Right atrium auricular region (tissue), 2 donors: ENCODE measurements at places on chromosomes 4 and X. TPM values are rescaled to one million over a fixed set of nuclear protein-coding genes. Genes with fewer than 3 reads are reported as not detected.

- DNase-seq: no peak
These were observed 1364.4 kb downstream of the STIM2 start for GRCh38 chr4:28225050-28225449.

- no peak for DNase-seq
These were observed 51.9 kb upstream of the PAQR3 start for GRCh38 chr4:78990938-78991810.

DNA sequence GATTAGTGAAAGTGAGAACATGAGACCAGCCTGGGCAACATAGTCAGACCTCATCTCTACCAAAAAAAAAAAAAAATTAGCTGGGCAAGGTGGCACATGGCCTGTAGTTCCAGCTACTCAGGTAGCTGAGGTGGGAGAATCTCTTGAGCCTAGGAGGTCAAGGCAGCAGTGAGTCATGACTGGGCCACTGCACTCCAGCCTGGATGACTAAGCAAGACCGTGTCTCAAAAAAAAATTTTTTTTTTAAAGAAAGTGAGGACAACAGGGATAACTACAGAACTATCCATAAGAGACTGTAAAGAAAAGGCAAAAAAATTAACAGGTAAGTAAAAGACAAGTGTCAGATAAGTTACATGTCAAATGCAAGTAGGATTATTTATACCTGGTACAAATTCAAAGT lies 13.5 kb upstream of the SPP1 start:
- DNase-seq: no peak

GRCh38 chr4:70938086-70938485 lies 35.9 kb downstream of the MOB1B start:
- DNase-seq: no peak

DNA sequence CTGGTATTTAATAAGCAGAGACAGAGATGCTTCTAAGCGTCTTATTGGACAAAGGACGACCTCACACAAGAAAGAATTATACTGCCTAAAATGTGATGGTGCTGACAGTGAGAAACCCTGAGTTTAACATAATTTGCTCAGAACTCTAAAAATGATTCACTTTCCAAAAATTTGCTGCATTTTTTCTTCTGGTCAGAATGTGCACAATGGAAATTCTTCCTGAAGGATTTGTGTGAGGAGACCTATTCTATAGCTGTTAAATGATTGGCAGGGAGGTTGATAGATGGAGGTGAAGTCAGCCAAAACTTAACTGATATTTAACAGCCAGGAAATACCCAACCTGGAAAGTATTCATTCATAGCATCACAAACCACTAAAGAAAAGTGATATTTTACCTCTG lies 1.7 kb downstream of the MAGEC3 start:
- DNase-seq: no peak

The NELFA gene
- 12.7 TPM for total RNA-seq

The FRG2 gene
- not detected for total RNA-seq

DNA sequence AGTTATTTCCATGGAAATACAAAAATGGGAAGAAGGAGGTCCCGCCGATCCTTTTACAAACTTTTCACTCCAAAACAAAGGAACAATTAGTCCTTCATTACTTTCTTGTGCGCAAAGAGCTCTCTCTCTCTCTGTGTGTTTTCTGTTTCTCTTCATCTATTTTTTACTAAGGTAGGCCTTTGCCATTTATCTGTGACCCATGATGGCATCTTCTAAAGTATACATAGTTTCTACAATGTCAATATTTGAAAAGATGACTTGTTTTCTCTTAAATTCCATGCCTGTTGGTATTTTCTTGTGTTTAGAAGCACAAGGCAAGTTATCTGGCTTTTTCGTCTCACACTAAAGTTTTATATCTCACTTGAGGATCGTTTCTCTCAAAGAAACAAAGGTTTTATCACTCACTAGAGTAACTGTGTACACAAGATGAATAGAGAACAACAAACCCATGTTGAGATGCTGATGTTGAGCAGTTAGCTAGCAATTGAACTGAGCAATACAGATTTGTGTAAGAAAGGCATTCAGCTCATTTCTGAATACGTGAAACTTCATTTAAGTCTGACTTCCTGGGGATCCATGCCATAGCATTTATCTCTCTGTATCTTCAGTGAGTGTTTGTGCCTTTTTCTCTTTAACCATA lies 250.3 kb downstream of the GBA3 start:
- no peak for DNase-seq

DNA sequence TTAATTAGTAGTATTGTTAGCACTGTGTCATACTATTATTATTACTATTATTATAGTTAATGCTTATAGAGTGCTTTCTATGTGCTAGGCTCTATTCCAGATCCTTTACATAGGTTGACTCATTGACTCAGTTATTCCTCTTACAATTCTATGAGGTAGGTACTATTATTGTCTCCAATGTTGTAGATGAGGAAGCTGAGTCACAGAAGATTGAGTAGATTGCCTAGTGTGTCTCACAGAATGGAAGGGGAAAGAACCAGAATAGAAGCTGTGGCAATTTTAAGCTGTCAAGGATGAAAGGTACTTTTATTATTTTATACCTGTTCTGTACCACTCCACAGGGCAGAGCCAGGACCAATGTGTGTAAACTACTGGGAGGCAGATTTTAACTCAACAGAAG lies 1.9 kb upstream of the TCEAL1 start:
- no peak for DNase-seq

The MAP7D2 gene
- 0.24 TPM for total RNA-seq

The CYSLTR1 gene
- total RNA-seq: 0.96 TPM

GRCh38 chrX:39301036-39301435 lies 499.8 kb downstream of the MID1IP1 start:
- DNase-seq: peak; percentile 11

The SCRG1 gene
- 0.44 TPM for total RNA-seq

The GLRA2 gene
- total RNA-seq: not detected

The CFAP47 gene
- total RNA-seq: not detected

DNA sequence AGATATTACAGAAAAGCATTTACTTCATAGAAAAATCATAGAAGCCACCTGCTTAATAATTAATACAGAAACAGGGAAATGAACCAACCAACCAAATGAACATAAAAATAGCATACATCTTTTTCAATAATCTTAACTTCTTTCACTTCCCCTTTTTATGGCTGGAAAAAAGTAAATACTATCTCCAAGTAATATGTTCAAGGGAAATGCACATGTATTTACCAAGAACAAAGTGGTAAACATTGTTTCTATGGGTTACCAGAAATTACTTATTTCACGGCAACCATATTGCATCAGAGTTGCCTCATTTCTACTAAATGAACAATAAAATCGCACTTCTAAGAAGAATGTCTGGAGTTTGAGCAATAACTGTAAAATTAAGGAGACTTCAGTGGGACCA lies 321.3 kb downstream of the TMA16 start:
- DNase-seq: no peak

- DNase-seq: no peak
These were observed 26.2 kb upstream of the TMPRSS11D start for GRCh38 chr4:67909905-67910584.

GRCh38 chr4:95212692-95213091 lies 336.1 kb downstream of the UNC5C start:
- DNase-seq: no peak

GRCh38 chr4:1870328-1870577 lies 940 bp upstream of the NSD2 start:
- peak; percentile 86 for DNase-seq

The HNRNPDL gene
- total RNA-seq: 81.2 TPM

- DNase-seq: no peak
These were observed 212.9 kb downstream of the TEX13C start for GRCh38 chrX:125532411-125533089.

- DNase-seq: peak; percentile 89
These were observed 33.0 kb upstream of the KIAA0232 start for GRCh38 chr4:6749340-6750171.

DNA sequence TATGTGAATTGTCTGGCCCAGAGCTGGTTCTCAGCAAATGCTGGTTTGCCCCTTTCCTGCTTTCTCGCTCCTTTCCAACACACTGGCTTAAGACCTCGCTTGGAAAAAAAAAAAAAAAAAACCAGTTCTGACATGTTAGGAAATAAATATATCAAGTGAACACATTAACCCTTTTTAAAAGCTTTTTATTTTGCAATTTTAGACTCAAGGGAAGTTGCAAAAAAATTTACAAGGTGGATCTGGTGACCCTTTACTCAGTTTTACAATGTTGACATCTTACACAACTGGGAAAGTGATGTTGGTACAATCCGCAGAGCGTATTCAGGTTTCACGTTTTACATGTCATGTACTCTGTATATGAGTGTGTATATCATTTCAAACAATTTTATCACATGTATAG lies 100.1 kb downstream of the RTL5 start:
- DNase-seq: peak; percentile 28
